ENCODE measurements at places on chromosomes 5 and 9.
A peak's percentile ranks its signal among the peaks of the same experiment; 100 is the strongest.

DNA sequence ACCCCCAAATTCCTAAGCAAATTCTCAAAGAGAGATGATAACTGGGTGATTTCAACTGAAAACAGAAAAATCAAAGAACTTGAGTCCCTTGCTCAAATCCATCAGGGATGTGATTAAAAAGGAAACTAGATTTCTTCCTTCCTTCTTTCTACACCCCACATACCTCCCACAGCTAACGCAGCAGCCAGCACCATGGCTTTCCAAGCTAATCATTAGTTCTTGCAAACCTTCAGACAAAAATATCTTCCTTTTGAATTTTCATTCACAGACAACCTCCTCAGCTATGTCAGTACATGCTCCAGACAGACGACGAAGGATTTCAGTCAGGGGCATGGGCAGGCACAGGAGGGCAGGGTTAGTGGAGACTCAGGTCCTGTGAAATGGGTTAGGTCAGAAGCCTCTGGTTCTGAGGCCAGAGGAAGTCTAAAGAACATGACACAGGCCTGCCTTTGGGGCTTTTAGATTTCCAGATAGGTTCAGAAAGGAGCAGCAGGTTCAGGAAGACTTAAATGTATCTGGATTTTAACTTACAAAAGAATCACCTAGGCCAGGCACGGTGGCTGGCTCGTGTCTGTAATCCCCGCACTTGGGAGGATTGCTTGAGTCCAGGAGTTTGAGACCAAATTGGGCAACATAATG, 173.7 kb upstream of the NFIB start:
- no peak for DNase-seq

DNA sequence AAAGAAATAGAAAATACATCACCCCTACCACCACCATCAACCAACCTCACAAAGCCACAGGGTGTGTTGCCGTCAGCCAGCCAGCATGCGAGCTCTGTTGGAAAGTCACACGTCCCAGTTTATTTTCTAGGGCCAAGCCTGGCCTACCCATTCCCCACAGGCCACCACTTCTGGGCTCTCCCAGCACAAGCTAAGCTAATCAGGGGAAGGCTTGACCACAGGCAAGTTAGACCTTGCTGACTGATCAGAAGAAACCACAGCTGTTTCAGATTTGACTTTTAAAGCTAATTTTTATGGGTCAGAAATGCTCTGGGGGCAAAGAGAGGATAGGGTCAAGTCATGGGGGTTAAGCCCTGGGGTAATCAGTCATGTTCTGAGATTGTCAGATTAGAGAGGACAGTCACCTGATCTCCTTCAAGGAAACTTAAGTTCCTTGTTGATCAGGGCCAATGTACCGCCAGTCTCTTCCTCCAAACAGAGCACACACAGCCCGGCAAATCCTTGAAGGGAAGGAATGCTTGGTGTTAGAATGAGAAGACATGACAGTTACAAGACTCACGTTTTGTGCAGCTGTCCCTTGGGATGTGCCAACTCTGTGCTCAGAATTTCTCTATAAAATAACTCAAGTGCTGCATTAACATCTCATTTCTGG, 7.6 kb downstream of the SHB start:
- no peak for DNase-seq

- DNase-seq: no peak
These were observed 101.3 kb downstream of the PHF2 start for GRCh38 chr9:93677641-93678136.

- peak; percentile 60 for DNase-seq
These were observed 242.5 kb downstream of the BNC2 start for GRCh38 chr9:16627967-16628366.

DNA sequence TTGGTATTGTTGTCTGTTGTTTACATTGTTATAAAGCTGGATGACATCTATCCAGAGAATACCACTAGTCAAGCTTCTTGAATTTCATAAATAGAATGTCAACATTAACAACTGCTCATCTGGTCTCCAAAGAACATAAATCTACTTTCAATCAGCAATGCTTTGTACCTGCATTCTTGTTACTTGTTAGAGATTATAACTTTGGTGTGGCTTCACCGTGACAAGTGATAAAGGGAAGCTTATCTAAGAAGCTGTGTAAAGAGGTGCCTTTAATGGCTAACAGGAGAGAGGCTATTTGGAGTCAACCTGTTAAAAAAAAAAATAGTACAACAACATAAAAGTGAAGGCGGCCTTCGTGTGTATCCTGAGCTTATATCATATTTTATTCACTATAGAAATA, 41.8 kb downstream of the MUSK start:
- no peak for DNase-seq

GRCh38 chr5:107669096-107670031, 1.4 kb downstream of the EFNA5 start:
- no peak for DNase-seq

- DNase-seq: no peak
These were observed 89.7 kb downstream of the HRH2 start for GRCh38 chr5:175747539-175748060.

GRCh38 chr5:39209924-39210323, 9.4 kb downstream of the FYB1 start:
- DNase-seq: no peak

DNA sequence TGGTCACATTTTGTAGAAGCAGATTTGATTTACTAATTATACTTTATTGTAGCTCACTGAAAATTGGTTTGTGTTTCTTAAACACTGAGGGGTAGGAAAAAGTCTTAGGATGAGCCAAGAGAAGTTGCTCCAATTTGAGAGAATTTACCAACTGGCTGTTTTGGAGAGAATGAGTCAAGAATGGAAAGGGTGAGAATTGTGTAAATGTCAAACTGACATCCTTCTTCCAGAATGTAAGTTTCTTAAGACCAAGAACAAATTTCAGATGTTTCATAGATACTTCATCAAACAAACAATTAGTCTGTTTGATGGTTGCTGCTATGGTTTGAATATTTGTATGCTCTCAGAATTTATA, 106.2 kb upstream of the TXNDC8 start:
- DNase-seq: no peak

DNA sequence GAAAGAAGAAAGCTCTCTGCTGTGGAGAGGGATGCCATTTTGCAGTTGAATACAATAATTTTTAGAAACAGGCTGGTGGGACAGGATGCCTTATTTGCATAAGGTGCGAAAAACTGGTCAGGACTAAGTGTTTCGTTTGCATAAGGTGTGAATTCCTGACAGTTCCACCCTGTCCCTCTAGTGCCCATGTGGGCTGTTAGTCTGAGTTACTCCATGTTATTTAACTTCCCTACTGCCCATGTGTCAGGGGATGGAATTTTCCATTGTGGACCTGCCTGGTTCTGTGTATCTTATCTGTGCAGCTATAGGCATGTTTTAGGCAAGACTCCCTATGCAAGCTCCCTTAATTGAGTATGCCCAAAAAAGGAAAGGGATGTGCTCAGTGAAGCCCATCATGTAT, 35.3 kb upstream of the NFIL3 start:
- no peak for DNase-seq

- peak; percentile 46 for DNase-seq
These were observed 55.9 kb downstream of the TMC1 start for GRCh38 chr9:72577212-72577753.

Data from amniotic stem cell (primary cell).